WTC11 (cell line): ENCODE measurements at places on chromosomes 3 and 15. TPM values are rescaled to one million over a fixed set of nuclear protein-coding genes. Genes with fewer than 3 reads are reported as not detected.

The UBE2E1 gene
- 115 to 124 TPM (median 121 TPM) in 3 replicates for total RNA-seq

The ANKRD63 gene
- 1.2 to 1.7 TPM (median 1.4 TPM) in 3 replicates for total RNA-seq

The FETUB gene
- not detected in 3 replicates for total RNA-seq

The HRH1 gene
- 0.05 TPM in 1 of 3 replicates, not detected in the others for total RNA-seq

DNA sequence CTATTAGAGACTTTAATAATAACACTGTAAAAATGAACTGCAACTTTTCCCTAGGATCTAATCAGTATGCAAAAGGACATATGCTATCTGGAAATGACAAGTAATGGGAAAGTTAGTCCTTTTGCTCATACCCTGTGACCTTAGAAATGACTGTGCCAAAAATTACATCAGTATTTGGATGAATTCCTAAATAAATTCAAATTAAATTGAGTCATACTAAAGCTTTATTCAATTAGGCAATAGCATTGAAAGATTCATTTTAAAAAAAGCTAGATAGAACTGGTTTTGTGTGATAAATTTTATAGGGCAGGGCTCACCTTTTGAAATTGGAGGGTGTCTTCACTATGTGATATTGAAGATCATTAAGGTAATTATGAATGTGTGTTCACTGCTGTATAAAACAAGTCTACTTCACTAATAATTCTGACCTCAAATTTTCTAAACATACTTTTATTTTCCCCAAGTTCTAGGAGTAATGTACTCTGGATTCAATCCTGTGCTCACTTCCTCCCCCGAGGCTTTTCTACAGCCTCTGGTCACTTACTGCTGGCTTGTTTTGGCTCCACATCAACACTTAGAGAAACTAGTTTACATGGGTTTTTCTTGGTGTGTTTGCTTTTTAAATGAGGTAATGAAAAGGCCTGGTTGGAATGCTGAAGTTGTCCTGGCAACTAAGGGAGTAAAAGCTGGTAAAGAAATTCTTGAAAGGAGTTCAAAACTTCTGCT lies 44.4 kb upstream of the SPTSSB start:
- DNase-seq, result no peak
- peak overlapping the region; percentile 69 for H3K27ac ChIP-seq
- H3K4me1 ChIP-seq, result peaks cover 44% of the 10 kb centered on the region
- H3K4me3 ChIP-seq, result no peak overlapping the region
